A673 (cell line): ENCODE measurements at places on chromosomes 6 and 20.

DNA sequence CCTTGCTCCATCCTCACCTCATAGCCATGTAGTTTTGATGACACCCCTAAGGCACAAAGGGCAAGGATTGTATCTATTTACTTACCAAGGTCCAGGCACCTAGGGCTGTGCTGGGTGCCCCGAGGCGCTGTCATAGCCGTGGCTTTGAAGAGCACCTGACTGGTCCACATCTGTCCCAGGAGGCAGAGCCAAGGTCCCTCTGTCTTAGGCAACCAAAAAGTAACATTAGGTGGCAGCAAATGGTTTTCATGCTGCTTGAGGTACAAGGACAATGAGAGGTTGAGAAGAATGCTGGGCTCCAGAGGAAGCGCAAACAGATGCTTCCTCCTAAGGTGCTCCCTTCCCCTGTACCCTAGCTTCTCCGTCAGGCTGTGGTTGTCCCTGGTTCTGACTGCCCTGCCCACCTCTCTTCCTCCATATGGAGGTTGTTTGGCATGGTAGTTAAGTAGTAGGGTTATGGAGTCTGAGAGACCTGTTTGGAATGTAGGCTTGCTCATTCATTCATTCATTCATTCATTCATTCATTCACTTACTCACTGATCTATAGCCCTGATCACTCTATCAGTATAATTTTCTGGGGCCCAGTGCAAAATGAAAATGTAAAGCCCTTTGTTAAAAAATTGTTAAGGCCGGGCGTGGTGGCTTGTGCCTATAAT lies 3.0 kb upstream of the UQCC2 start:
- no peak for DNase-seq

DNA sequence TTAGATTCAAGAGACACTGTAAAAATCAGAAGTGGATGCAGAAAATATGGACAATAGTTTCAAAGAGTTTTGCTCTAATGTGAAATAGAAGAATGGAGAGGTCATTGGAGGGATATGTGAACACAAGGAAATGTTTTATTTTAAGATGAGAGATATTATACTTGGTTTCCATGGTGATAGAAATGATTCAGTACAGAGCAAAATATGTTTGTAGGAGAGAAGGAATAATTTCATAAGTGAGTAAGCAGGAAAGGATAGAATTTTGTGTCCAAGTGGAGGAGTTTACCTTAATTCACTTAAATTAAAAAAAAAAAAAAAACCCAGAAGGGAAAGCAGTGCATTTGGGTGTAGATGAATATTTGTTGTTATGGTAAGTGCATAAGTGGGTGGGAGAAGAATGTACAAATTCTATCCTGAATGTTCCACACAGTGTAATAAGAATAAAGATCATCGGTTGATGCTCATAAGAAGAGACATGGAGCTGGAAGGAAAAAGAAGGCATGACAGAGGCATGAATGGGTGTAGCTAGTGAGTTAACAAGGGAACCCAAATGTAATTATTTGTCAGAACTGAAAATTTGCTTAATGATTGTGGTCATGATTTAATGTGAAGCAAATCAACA lies 688.9 kb upstream of the GJE1 start:
- no peak for DNase-seq

GRCh38 chr20:18058661-18059467 lies 1.1 kb upstream of the OVOL2 start:
- DNase-seq: no peak

GRCh38 chr6:170438861-170439260 lies 114.2 kb downstream of the PSMB1 start:
- DNase-seq: no peak

DNA sequence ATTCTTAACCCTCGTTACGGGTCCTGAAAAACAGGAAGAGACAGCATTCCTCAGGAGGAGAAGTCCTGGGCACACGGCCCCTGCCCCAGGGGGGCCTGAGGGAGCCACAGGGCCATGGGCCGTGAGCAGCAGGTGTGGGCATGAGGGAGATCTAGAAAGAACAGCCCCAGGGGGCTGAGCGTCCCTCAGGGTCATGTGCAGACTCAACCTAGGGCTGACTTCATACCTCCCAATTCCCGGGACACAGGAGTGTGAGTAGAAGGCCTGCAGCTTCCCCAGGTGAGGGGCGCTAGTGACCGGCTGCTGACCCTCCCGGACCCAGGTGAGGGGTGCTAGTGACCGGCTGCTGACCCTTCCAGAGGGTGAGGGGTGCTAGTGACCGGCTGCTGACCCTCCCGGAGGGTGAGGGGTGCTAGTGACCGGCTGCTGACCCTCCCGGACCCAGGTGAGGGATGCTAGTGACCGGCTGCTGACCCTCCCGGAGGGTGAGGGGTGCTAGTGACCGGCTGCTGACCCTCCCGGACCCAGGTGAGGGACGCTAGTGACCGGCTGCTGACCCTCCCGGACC lies 35.1 kb downstream of the FRMD1 start:
- no peak for DNase-seq

DNA sequence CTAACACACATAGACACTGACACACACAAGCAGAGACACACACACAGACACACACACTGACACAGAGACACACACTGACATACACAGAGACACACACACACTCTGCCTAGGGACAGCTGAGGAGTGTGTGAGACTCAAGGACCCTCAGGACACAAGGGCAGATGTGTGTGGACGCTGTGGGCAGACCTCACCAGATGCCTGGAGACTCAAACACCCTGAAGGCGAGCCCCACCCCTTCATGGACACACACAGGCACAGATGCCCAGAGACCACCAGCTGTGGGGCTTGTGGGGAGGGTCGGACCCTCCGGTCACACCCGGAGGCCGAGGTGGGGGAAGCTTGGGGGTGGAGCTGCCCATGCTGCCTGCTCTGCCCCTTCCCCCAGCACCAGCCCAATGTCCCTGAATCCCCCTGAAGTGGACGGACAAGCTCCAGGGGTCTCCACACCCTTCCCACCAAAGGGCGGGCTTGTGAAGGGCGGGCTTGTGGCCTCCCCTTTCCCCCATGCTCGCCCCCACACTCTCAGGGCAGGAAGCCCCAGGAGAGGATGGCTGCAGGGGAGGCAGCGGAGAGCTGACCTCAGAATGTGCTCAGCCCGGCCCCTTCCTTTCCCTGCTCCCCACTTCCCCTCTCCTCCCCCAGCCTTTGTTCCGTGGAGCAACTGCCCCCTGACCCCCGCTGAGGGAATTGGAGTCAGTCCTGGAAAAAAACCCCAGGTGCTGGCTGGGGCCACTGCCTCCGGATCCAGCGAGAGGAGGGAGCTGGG lies 13.9 kb upstream of the ABHD16B start:
- DNase-seq: no peak

- no peak for DNase-seq
Observed at GRCh38 chr6:14732844-14733757, 512.8 kb upstream of the JARID2 start.

- DNase-seq: no peak
Observed at GRCh38 chr20:61982191-61982950, 83.3 kb downstream of the TAF4 start.

GRCh38 chr6:19991176-19991575 lies 154.0 kb downstream of the ID4 start:
- no peak for DNase-seq
